ENCODE measurements at places on chromosomes 16 and 17.

DNA sequence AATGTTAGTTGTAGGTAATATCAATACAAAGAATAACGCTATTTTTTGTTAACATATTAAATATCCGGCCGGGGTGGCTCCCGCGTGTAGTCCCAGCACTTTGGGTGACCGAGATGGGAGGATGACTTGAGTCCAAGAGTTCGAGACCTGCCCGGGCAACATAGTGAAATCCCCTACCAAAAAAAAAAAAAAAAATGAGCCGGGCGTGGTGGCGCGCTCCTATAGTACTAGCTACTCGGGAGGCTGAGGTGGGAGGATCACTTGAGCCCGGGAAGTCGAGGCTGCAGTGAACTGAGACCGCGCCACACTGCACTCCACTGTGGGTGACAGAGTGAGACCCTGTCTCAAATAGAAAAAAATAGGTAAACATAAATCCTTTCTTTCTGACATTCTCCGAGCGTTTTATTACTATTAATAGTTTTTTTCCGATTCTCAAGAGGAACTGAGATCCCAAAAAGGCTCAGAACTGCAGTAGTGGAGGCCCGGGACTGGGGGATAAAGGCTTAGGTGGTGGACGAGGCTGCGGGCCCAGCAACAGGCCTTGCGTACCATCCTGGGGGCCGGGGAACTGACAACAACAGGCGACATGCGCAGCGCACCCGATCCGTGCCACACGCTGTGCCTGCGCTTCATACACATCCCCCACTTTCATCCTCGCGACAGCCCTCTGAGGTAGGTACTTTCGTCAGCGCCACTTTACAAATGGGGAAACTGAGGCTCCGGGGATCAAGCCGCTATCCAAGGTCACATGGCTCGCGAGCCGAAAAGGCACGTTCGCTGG lies 919 bp downstream of the N4BP1 start:
- DNase-seq = no peak

- DNase-seq = no peak
Observed at GRCh38 chr16:50591800-50592771, 43.9 kb downstream of the NKD1 start.

DNA sequence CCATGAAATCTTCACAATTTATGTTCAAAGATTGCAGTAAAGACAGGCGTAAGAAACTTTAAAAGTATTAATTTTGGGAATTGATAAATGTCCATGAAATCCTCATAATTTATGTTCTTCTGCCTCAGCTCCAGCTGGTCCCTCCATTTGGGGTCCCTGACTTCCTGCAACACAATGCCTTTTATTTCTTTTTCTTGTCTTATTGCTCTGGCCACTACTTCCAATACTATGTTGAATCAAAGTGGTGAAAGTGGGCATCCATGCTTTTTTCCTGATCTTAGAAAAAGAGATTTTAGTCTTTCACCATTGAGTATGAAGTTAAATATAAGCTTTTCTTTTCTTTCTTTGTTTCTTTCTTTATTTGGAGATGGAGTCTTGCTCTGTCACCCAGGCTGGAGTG lies 14.3 kb downstream of the TAT start:
- DNase-seq = no peak

- no peak for DNase-seq
Observed at GRCh38 chr16:354971-355461, 2.5 kb upstream of the AXIN1 start.

DNA sequence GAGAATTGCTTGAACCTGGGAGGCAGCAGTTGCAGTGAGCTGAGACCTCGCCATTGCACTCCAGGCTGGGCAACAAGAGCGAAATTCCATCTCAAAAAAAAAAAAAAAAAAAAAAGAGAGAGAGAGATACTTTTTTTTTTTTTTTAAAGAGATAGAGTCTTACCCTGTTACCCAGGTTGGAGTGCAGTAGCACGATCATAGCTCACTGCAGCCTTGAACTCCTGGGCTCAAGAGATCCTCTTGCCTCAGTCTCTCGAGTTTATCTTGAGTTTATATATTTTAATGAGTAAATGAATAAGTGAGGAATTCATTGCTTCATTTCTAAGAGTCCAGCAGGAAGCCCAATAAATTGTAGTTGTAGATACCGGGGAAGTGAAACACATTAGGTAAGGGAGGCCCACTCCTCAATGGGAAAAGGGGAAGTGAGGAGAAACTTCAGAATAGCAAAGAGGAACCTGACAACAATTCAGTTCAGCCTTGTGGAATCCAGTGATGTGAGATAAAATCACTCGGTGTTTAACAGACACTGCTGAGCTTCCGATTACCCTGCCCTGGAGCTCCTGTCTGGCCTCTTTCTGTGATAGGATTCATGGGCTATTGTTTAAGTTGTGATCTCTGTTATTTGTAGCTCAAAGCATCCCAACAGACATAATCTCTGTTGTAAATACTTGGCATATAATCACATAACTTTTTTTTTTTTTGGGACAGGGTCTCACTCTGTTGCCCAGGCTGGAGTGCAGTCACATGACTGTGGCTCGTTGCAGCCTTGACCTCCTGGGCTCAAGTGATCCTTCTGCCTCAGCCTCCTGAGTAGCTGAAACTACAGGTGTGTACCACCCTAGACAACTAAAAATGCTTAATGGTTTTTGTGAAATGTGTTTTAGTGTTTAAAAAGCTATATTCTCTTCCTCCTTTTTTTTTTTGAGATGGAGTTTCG lies 15.8 kb upstream of the ITGAM start:
- no peak for DNase-seq

DNA sequence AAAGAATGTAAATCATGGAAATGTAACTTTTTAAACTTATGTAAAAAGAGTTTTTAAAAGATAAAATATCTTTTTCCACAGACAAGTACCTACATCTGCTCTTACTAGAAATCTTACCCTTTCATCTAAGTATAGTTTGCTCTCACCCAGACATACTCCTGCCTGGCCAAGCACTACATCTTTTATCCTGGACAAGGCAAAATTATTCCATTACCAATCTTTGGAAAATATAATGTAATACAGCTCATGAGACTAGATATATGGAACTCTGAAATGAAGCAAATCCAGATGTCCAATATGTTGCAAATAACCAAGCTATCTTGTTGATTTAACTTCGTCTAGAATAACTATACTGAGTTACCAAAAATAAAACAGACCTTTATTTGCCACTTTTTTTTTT lies 50.0 kb downstream of the VMP1 start:
- DNase-seq = no peak

- no peak for DNase-seq
Observed at GRCh38 chr16:12341423-12341822, 364.9 kb downstream of the SNX29 start.

DNA sequence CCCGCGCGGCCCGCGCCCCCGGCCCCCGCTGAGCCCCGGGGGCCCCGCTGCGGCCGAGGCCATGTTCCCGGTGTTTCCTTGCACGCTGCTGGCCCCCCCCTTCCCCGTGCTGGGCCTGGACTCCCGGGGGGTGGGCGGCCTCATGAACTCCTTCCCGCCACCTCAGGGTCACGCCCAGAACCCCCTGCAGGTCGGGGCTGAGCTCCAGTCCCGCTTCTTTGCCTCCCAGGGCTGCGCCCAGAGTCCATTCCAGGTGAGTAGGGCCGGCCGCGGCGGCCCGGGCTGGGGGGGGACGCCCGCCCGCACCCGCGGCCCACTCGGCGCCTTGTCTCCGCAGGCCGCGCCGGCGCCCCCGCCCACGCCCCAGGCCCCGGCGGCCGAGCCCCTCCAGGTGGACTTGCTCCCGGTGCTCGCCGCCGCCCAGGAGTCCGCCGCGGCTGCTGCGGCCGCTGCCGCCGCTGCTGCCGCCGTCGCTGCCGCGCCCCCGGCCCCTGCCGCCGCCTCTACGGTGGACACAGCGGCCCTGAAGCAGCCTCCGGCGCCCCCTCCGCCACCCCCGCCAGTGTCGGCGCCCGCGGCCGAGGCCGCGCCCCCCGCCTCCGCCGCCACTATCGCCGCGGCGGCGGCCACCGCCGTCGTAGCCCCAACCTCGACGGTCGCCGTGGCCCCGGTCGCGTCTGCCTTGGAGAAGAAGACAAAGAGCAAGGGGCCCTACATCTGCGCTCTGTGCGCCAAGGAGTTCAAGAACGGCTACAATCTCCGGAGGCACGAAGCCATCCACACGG lies 504 bp downstream of the MAZ start:
- no peak for DNase-seq

DNA sequence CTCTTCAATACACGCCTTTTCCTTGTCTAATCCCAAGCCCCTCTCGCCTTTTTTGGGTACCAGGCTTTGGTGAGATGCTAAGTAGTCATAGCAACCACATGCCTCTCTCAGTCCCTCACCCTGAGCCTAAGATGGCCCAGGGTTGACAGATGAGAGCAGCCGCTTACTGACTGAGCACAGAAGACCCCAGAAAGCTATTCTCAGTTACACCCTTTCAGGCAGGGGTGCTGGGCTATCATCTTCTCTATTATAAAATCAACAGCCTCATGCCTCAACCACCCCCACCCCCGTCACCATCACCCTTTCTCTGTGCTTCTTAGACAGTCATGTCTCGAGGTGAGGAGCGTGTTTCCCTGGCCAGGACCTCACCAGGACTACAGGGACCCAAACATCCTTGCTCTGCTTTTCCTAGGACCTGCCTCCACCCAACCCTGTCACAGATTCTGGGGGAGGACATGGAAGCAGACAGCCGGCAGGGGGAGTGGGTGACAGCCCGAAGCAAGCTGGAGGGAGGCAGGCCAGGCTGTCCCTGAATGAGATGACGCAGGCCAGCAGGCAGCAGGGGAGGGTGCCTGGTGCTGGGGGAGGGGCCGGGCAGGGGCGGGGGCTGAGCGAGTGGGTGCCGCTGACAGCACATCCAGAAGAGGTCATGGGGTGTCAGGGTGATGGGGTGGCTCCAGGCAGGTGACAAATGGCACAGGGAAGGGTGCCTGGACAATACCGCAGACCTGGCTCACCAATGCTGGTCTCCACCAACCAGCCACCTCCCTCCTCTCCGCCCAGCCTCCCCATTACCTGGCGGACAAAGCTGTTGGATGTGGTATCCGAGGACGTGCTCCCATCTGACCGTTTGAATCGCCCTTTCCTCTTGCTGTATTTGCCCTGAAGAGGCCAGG lies 3.1 kb downstream of the CACNB1 start:
- no peak for DNase-seq

DNA sequence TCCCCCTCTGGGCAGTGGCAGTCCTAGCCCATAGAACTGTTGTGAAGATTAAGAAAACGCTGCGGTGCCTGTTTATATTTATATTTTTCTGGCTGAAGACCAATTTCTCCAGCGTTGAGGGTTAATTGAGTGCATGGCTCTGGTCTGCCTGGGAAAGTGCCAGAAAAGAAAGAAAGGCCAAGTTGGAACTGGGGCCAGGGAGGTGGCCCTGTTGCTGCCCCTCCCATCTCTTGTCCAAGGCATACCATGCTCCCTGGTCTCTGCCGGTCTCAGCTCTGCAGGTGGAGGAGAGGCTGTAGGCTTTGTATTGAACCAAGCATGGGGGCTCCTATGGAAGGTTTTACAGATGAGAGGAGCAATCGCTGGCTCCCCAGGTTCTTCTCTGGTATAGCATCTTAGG lies 124.7 kb downstream of the MGAT5B start:
- DNase-seq = no peak

GRCh38 chr17:66354981-66355380 lies 52.6 kb downstream of the PRKCA start:
- no peak for DNase-seq

GRCh38 chr17:31808521-31809050 lies 50.5 kb downstream of the COPRS start:
- no peak for DNase-seq

GRCh38 chr17:82231312-82231561 lies 2.4 kb downstream of the SLC16A3 start:
- DNase-seq = no peak

GRCh38 chr16:58459344-58460218 lies 40.4 kb upstream of the NDRG4 start:
- peak; percentile 64 for DNase-seq

GRCh38 chr16:1525871-1526607 lies 7.4 kb upstream of the TMEM204 start:
- no peak for DNase-seq

- DNase-seq = no peak
Observed at GRCh38 chr17:10549096-10549842, at the start of gene MYH2. TSS of gene MYH2 (minus strand) at chr17:10549658. CDS start at chr17:10547920, 1,738 bp downstream.
